Right hindlimb (tissue), 1 donor: ENCODE measurements at places on chromosomes 1 and 21.

- peak; percentile 58 for DNase-seq
These were observed 906 bp upstream of the ADARB1 start for GRCh38 chr21:45073301-45074047.

- DNase-seq: peak; percentile 12
These were observed 6.0 kb downstream of the FTCD start for GRCh38 chr21:46149205-46149901.

GRCh38 chr1:53520481-53520880 is 61.3 kb downstream of the DMRTB1 start:
- DNase-seq: no peak

DNA sequence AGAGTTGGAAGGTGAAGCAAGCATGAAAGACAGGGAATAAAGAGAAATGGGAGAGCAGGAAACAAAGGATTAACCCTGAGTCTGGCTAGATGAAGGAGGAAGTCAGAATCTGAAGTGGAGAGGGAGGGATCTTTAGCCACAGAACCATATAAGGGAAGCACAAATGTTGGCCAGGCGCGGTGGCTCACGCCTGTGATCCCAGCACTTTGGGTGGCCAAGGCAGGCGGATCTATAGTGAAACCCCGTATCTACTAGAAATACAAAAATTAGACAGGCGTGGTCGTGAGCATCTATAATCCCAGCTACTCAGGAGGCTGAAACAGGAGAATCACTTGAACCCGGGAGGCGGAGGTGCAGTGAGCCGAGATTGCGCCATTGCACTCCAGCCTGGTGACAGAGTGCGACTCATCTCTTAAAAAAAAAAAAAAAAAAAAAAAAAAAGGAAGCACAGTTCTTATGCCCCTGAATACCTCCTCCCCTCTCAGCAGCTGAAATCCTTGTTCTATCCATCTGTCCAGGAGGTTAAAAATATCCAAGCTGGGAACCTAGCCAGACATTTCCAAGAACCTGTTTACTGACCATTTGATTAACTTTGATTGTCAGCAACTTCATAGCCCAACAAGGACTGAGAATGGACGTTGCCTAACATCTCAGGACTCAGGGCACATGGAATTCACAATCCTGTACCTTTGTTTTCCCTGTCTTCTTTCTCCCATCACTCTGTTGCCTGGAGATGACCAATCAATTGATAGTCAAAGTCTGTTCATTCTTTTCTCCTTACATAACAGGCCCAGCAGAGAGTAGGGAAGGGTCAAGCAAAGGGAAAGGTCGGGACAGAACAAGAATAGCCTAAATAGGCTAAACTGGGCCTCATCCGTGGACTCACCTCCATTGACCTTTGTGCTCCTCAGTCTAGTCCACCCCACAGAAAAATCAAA is 10.6 kb downstream of the TXNIP start:
- no peak for DNase-seq

GRCh38 chr21:39118061-39118460 is 65.2 kb downstream of the PSMG1 start:
- peak; percentile 3 for DNase-seq

DNA sequence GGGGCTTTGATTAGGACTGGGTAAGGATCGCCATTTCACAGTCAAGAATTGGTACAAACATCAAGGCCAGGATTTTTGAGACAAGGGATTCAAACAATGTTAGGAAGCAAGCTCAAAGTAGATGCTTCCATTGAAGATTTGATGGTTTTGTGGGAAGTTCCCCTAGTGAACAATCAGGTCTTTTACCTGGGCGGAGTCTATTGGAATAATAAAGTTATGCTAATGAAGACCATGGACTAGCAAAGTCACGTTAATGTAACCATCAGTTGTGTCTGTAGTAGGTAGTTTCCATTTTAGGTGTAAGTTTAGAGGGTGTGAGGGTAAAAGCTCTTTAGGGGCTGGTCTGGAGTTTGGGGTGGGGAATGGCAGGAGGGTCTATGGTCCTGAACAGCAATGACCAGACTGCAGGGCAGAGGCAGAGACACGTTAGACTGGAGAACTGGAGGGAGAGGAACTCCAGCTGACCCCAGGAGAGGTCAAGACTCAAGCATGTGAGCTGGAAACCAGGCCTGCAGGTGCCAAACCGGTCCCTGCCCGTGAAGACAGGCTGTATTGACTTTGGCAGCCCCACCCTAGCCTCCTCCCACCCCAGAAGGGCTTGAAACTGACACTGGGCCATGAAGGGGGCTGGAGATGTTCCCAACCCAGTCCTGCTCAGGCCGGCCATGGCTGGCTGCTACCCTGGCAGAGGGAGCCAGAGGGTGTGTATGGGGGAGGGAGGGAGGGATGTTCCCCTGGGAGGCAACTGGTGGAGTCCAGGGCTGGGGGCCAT is 36.0 kb upstream of the GPR37L1 start:
- no peak for DNase-seq

- peak; percentile 51 for DNase-seq
These were observed 1.2 kb downstream of the DHRS3 start for GRCh38 chr1:12616709-12617373.

DNA sequence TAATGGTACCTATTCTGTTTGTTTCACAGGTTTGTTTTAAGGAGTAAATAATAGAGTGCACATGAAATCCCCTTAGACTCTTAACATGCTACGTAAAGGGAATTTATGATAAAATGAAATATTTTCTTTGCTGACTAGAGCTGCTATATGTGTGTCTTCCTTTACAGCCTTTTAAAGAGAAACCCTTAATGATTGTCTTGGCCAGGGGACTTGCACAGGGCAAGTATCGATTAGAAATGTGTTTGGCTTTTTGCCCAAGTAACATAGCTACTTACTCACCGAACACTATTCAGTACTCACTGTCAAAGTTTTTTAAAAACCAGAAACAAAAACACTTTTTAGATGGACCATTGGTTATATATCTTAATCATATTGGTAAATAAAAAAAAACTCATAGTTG is 71.3 kb upstream of the KIAA1614 start:
- no peak for DNase-seq
